ENCODE measurements at places on chromosomes 7 and 10. TPM values are rescaled to one million over a fixed set of nuclear protein-coding genes. Genes with fewer than 3 reads are reported as not detected.
A peak's percentile ranks its signal among the peaks of the same experiment; 100 is the strongest.

The DPYSL4 gene
- 26.3 TPM for total RNA-seq

DNA sequence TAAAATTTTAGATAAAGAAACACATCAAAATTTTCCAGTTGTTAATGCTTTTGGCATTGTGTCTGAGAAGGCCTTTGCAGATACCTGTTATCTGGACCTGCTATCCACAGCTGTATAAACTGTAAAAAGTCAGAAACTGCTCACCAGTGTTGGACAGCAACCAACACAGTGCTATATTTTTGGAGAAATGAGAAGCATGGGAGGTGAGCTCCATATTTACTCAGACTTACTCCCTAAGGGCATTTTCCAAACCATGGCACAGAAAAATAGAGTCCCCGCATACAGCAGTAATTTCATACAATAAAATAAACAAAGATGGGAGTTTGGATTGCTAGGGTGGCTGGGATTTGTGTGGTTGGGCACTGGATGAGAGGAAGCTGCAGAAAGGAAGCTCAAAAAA is 136.3 kb upstream of the GLI3 start:
- no peak for DNase-seq
- H3K36me3 ChIP-seq: peaks cover 11% of the 10 kb centered on the region
- no peaks in the 10 kb centered on the region for H3K27me3 ChIP-seq
- no peak overlapping the region for H3K4me3 ChIP-seq

DNA sequence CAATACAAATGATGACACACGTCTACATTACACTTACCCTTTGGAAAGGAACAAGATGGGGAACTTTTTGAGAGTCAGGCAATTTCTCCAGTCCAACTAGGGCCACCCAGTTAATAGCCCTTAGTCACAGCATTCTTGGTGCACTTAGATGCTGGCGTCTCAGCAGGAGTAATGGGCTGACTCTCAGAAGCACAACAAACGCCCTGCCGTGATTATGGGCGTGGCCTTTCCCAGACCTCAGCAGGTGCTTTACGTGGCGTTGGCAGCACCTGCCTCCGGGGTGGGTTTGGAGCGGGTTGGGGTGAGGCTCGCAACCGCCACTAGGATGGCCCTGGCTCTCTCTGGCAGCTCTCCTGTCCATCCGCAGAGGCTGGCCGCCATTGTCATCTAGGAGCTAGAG is 147.6 kb upstream of the SHH start:
- no peaks in the 10 kb centered on the region for H3K4me1 ChIP-seq
- H3K4me3 ChIP-seq: no peak overlapping the region

GRCh38 chr7:90903841-90904240 is 307.7 kb downstream of the CDK14 start:
- H3K36me3 ChIP-seq: no peaks in the 10 kb centered on the region
- H3K4me1 ChIP-seq: no peaks in the 10 kb centered on the region
- DNase-seq: peak; percentile 40

DNA sequence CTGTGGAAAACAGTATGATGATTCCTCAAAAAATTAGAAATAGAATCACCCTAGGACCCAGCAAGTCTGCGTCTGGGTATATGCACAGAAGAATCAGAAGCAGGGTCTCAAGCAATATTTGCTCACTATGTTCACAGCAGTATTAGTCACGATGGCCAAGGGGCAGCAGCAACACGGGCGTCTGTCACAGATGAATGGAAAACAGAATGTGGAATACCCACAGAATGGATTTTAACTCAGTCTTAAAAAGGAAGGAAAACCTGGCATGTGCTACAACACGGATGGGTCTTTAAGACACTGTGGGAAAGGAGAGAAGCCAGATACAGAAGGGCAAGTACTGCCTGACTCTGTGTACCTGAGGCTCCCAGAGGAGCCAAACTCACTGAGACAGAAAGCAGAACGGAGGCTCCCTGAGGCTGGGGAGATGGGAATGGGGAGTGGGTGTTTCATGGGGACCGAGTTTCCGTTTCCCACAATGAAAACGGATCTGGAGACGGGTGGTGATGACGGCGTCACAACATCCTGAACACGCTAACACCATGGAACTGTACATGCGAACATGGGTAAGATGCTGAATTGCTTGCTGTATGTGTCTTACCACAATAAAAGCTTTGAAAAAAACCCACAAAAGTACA is 36.7 kb upstream of the INPP5A start:
- no peaks in the 10 kb centered on the region for H3K4me1 ChIP-seq
- H3K27me3 ChIP-seq: no peaks in the 10 kb centered on the region
- no peaks in the 10 kb centered on the region for H3K36me3 ChIP-seq

Measured in H9 (cell line).